ENCODE measurements at places on chromosomes 5 and 9. TPM values are rescaled to one million over a fixed set of nuclear protein-coding genes. Genes with fewer than 3 reads are reported as not detected.

Gene ELAVL2
- total RNA-seq = not detected

Gene FOXD4L5
- total RNA-seq = 0.18 TPM

Gene LHX3
- not detected for total RNA-seq

Gene RNF208
- total RNA-seq = 3.0 TPM

Gene TPRN
- total RNA-seq = 13.3 TPM

Gene CHSY3
- total RNA-seq = not detected

Gene LECT2
- total RNA-seq = not detected

Gene PRDM9
- total RNA-seq = not detected

Gene ORM2
- total RNA-seq = not detected

Gene INSYN2B
- total RNA-seq = not detected

Gene PCDHGA3
- total RNA-seq = not detected

Gene SAPCD2
- total RNA-seq = 31.9 TPM

Gene DPYSL3
- total RNA-seq = 0.30 TPM

Gene PFN3
- total RNA-seq = not detected

Gene GAPT
- not detected for total RNA-seq

Gene SLC36A2
- total RNA-seq = not detected

Gene IFNE
- not detected for total RNA-seq

Gene TMEM141
- 32.8 TPM for total RNA-seq

Gene GDNF
- not detected for total RNA-seq

Gene SPINK4
- not detected for total RNA-seq

Gene PCDHGB5
- not detected for total RNA-seq

Gene UAP1L1
- total RNA-seq = 35.3 TPM

Gene AK1
- 34.3 TPM for total RNA-seq

Gene ATG12
- 36.9 TPM for total RNA-seq

Gene PALM2AKAP2
- not detected for total RNA-seq

Gene PDGFRB
- 68.9 TPM for total RNA-seq

Gene POU5F2
- total RNA-seq = 2.0 TPM

Gene TOMM5
- total RNA-seq = 91.6 TPM

Gene PCDHA1
- not detected for total RNA-seq

Gene MOB3B
- 0.70 TPM for total RNA-seq

Gene MVB12B
- 39.2 TPM for total RNA-seq

Gene PCDHA4
- not detected for total RNA-seq

Gene LCN2
- total RNA-seq = not detected

Gene CDH6
- not detected for total RNA-seq

Gene ARID3C
- 0.26 TPM for total RNA-seq

Gene COL23A1
- total RNA-seq = 0.18 TPM

Gene SPINK1
- total RNA-seq = not detected

Gene PAX5
- 0.20 TPM for total RNA-seq

Gene C5orf58
- not detected for total RNA-seq

Gene LCN15
- not detected for total RNA-seq

Gene GPR21
- 1.2 TPM for total RNA-seq

Gene IL11RA
- total RNA-seq = 26.5 TPM

All from activated CD8-positive, alpha-beta memory T cell treated with anti-CD3 and anti-CD28 coated beads, Interleukin-2, amount 10 ng/mL, durations not matched to agents 7 days and 5 days (primary cell).